ENCODE measurements at places on chromosomes 5 and 9. TPM values are rescaled to one million over a fixed set of nuclear protein-coding genes. Genes with fewer than 3 reads are reported as not detected.

The REEP2 gene
- 16.4 TPM for total RNA-seq

The DBH gene
- not detected for total RNA-seq

The GALNT12 gene
- 37.4 TPM for total RNA-seq

The JADE2 gene
- 22.2 TPM for total RNA-seq

The FAM221B gene
- not detected for total RNA-seq

The ADGRD2 gene
- not detected for total RNA-seq

The BNIP1 gene
- 22.1 TPM for total RNA-seq

The SURF2 gene
- total RNA-seq = 14.6 TPM

The FOXD4L6 gene
- total RNA-seq = not detected

The LRRC70 gene
- total RNA-seq = 0.79 TPM

The CCDC187 gene
- total RNA-seq = under 0.01 TPM

The PCDHGA7 gene
- 5.7 TPM for total RNA-seq

The OR13C2 gene
- not detected for total RNA-seq

The MYORG gene
- total RNA-seq = 0.63 TPM

The OLFML2A gene
- 5.7 TPM for total RNA-seq

The FBLL1 gene
- total RNA-seq = 0.79 TPM

The MTMR12 gene
- total RNA-seq = 10.9 TPM

The SMIM15 gene
- total RNA-seq = 84.0 TPM

The CCDC171 gene
- total RNA-seq = 4.4 TPM

The ATP10B gene
- not detected for total RNA-seq

The SPAAR gene
- total RNA-seq = 0.17 TPM

The SAP30L gene
- total RNA-seq = 21.1 TPM

The TBC1D13 gene
- 10.8 TPM for total RNA-seq

The KCNV2 gene
- not detected for total RNA-seq

The BTNL8 gene
- total RNA-seq = not detected

The GDF9 gene
- under 0.01 TPM for total RNA-seq
